ENCODE measurements at places on chromosomes 1 and 21. TPM values are rescaled to one million over a fixed set of nuclear protein-coding genes. Genes with fewer than 3 reads are reported as not detected.

CHIA gene
- total RNA-seq = not detected

ADSS2 gene
- total RNA-seq = 104 TPM

GNB1 gene
- 137 TPM for total RNA-seq

BACE2 gene
- total RNA-seq = 438 TPM

HTR1D gene
- total RNA-seq = under 0.01 TPM

LPAR3 gene
- not detected for total RNA-seq

RNU1-1 gene
- total RNA-seq = under 0.01 TPM

CHI3L2 gene
- total RNA-seq = not detected

OR6N1 gene
- not detected for total RNA-seq

CGN gene
- under 0.01 TPM for total RNA-seq

NTNG1 gene
- 2.2 TPM for total RNA-seq

FALEC gene
- total RNA-seq = not detected

CDA gene
- 0.98 TPM for total RNA-seq

CYP4A11 gene
- not detected for total RNA-seq

RNF186 gene
- not detected for total RNA-seq

SSX2IP gene
- total RNA-seq = 5.7 TPM

KIF17 gene
- 11.8 TPM for total RNA-seq

SPSB1 gene
- 29.0 TPM for total RNA-seq

CD5L gene
- not detected for total RNA-seq

RRP15 gene
- total RNA-seq = 4.9 TPM

MYOG gene
- total RNA-seq = not detected

IER5 gene
- 22.9 TPM for total RNA-seq

FAM167B gene
- 2.9 TPM for total RNA-seq

RAP1GAP gene
- total RNA-seq = not detected

KISS1 gene
- total RNA-seq = not detected

KRTAP11-1 gene
- total RNA-seq = not detected

SLC5A3 gene
- total RNA-seq = 13.0 TPM

C4BPA gene
- total RNA-seq = not detected

SH2D1B gene
- not detected for total RNA-seq

BRDT gene
- not detected for total RNA-seq

MSH4 gene
- 0.10 TPM for total RNA-seq

OR2G6 gene
- total RNA-seq = not detected

PCNT gene
- 19.8 TPM for total RNA-seq

LHX8 gene
- not detected for total RNA-seq

RBBP5 gene
- 19.8 TPM for total RNA-seq

MNDA gene
- total RNA-seq = not detected

TLCD4 gene
- under 0.01 TPM for total RNA-seq

FCAMR gene
- total RNA-seq = not detected

TRIM67 gene
- total RNA-seq = not detected

MFN2 gene
- total RNA-seq = 72.2 TPM

PIGR gene
- total RNA-seq = not detected

CRNN gene
- total RNA-seq = not detected

LEMD1 gene
- not detected for total RNA-seq

LAMC1 gene
- 561 TPM for total RNA-seq

Data from vein endothelial cell (primary cell).